ENCODE measurements at places on chromosomes 6 and 20.
A peak's percentile ranks its signal among the peaks of the same experiment; 100 is the strongest.

DNA sequence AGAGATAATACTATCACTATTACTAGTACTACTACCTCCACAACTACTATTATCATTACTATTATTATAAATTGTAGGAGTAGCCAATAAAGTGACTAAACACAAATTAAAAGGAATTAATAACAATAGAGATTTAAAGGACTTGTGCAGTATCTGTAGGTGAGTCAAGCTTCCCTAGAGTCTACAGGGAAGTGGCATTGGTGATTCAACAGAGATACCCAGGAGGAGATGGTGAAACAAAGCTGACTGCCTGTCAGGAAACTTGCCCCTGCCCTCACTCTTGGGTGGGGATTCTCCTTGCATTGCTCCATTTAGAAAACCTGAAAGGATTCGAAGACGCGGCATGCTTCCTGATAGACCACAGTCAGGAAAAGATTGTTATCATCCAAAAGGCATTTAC lies 23.3 kb upstream of the BCLAF1 start:
- DNase-seq: no peak

GRCh38 chr6:66568271-66568670 lies 861.2 kb upstream of the EYS start:
- no peak for DNase-seq

DNA sequence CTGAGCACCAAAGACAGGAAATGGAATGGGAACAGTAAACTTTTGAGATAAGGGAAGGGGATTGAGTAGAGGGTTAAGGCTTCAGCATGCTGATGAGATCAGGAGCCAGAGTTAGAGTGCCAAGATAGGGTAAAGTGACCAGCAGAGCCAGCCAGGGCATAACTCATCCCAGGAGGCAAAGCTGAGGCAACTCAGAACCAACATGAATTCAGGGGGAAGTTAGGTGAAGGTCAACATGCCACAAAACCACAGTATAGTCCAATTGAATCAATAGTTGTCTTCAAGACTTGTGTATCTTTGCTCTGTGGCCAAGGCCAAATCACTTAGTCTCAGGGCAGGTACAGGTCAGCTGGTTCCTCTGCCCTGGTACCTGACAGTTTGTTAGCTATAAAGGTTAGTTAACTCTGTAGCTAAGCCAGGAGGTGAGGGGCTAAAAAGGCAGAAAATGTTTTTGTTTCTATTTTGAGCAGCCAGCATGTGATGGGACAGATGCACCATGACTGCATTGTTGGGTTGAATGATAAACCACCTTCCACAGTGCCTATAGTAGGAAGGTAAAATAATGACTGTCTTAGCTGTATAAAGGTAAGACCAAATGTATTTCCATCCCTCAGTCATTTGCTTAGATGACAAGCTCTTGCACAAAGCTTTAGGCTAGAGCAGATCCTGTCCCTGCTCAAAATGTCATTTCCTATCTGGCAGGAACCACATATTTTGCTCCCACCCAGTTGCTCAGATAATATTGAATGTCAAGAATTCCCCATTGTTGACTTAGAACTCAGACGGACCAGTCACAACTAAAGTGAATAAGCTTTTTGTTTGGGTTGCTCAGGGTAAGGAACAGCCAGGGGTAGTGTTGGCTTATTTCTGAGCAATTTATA lies 15.8 kb downstream of the RNF8 start:
- peak; percentile 9 for DNase-seq

- no peak for DNase-seq
These were observed 165.1 kb downstream of the ARID1B start for GRCh38 chr6:156942266-156942665.

GRCh38 chr6:140434761-140435160 lies 1060.3 kb upstream of the CITED2 start:
- DNase-seq: no peak

- no peak for DNase-seq
These were observed 150.2 kb upstream of the PLN start for GRCh38 chr6:118397671-118398465.

DNA sequence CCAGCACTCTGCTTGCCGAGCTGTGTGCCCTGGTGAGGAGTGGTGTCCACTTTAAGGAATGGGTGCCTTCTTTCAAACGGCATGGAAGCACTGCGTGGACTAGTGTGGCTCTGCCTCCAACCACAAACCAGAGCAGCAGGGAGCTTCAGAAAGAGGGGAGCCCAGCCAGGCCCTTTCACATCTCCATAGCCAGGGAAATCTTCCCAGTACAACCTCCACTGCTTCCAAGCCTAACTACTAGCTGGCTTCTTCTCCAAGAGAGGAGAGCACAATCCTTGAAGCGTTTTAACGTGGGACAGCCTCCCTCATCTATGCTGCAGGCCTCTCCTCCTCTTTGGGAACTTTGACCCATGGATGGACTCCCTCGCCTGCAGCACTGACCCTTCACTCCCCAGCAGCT lies 26.7 kb downstream of the TNXB start:
- DNase-seq: no peak

GRCh38 chr6:7631466-7631865 lies 41.5 kb downstream of the SNRNP48 start:
- no peak for DNase-seq

GRCh38 chr20:48541581-48542071 lies 286.2 kb downstream of the PREX1 start:
- no peak for DNase-seq

Data from stimulated activated naive B cell treated with anti-CD40 and anti-IgM and Interleukin-4, amounts not matched to agents 10 μg/mL and 1 μg/mL and 100 μg/mL, for 72 hours (primary cell).